ENCODE measurements at places on chromosomes 4 and X. TPM values are rescaled to one million over a fixed set of nuclear protein-coding genes. Genes with fewer than 3 reads are reported as not detected.

DNA sequence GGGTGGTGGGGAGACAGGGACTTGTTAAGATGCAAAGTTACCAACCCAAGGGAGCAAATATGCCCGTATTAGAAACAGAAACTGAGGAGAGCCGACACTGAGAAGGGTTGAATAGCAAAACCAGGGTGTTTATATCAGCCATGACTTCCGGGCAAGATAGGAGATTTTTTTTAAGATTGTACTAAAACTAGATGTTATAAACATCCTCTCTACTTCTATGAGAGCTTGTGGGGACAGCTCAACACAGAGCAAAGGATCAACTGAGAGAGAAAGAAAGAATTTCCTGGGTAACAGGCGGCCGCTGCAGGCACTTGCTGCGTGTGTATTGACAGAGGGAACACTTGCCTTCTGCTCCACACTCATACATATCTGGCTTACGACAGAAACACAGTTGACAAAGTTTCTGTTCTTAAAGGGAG, 49.1 kb upstream of the FBXW7 start:
- DNase-seq, result no peak

DNA sequence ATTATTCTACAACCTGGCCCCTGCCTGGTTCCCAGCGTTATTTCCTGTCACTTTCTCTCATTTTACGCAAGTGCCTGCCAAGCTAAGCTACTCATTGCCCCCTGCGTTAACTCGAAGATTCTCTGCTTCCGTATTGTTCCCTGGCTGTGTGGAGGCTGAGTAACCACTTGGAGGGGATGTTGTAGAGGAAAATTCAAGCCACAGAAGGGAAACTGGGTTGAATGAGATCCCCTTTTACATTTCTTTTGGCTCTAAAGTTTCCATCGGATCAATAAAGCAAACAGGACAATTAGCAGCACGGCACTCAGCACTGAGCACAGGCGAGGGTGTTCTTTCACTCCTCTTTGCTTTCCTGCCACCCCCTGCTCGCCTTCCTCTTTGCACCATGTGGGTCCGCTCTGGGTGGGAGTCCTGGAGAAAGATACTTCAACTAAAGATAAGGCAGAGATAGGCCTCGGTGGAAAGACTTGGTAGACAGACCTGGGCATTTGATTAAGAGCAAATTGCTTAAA, 4.2 kb upstream of the TMSB4X start:
- no peak for DNase-seq

- DNase-seq, result no peak
Observed at GRCh38 chr4:123517176-123517575, 120.6 kb downstream of the SPRY1 start.

The DDX53 gene
- not detected for total RNA-seq

The ERCC6L gene
- total RNA-seq, result not detected
